Adrenal gland (tissue), 19 donors: ENCODE measurements at places on chromosomes 2 and 18. TPM values are rescaled to one million over a fixed set of nuclear protein-coding genes. Genes with fewer than 3 reads are reported as not detected.

DNA sequence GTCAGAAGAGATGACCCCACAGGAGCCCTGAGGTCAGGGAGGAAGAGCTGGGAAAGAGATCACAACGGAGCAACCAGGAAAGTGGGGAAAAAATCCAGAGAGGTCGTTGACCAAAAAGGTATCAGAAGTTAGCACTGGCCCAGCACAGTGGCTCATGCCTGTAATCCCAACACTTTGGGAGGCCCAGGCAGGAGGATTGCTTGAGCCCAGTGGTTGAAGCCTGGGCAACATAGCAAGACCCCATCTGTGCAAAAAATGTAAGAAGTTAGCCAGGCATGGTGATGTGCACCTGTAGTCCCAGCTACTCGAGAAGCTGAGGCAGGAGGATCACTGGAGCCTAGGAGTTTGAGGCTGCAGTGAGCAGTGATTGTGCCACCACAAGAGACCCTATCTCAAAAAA lies 121.5 kb downstream of the GBX2 start:
- DNase-seq = no peak

Gene FBXO48
- polyA plus RNA-seq = 0.54 TPM

Gene CCDC74A
- polyA plus RNA-seq = 74.4 TPM

GRCh38 chr2:110729106-110729505 lies 3.3 kb upstream of the ACOXL start:
- DNase-seq = no peak

- no peak for DNase-seq
These were observed 80.5 kb downstream of the GALNT14 start for GRCh38 chr2:31057691-31058090.

GRCh38 chr2:217836901-217837491 lies 165.8 kb downstream of the TNS1 start:
- DNase-seq = peak; percentile 35

GRCh38 chr18:79935499-79935898 lies 16.0 kb downstream of the SLC66A2 start:
- no peak for DNase-seq

DNA sequence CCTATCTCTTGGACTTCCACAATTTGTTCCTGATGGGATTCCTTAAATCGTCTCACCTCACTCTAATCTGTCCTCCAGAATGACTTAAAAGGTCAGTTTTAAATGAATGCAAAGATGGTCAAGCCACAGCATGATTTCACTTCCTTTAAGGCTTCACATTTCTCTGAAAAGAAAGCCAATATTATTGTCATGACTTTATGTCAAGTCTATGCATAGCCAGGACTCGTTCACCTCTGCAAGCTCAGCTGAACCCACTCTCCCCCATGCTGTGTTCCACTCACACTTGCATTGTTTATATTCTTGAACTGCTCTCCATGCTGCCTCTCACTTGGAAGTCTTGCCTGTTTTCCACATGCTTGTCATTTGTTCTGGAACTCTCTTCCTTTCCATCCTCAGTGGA lies 298.4 kb upstream of the MMADHC start:
- no peak for DNase-seq

GRCh38 chr2:36561237-36561944 lies 36.6 kb downstream of the FEZ2 start:
- peak; percentile 58 for DNase-seq

Gene POTEI
- 0.08 TPM for polyA plus RNA-seq

GRCh38 chr2:234953116-234954031 lies 1.6 kb downstream of the SH3BP4 start:
- no peak for DNase-seq

Gene KLHL14
- polyA plus RNA-seq = 0.10 TPM

Gene SERPINB5
- 0.07 TPM for polyA plus RNA-seq

DNA sequence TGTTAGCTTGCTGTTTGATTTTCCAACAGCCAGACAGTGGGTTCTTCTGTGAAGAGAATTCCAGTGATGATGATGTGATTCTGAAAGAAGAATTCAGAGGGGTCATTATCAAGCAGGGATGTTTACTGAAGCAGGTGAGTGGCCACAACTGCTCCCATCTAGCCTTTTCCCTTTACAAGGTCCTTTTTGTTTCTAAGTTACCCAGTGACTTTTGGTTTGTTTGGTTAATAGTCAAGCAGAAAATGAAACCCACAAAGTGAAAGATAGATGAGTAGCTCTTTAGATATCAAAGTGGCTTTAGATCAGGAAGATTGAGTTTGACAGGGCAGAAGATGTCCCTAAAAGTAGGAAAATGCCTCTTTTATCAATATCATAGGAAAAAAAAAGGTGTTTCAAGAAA lies 23.3 kb downstream of the PLEK start:
- DNase-seq = no peak

- peak; percentile 63 for DNase-seq
These were observed 892 bp downstream of the CELF4 start for GRCh38 chr18:37564711-37565100.

DNA sequence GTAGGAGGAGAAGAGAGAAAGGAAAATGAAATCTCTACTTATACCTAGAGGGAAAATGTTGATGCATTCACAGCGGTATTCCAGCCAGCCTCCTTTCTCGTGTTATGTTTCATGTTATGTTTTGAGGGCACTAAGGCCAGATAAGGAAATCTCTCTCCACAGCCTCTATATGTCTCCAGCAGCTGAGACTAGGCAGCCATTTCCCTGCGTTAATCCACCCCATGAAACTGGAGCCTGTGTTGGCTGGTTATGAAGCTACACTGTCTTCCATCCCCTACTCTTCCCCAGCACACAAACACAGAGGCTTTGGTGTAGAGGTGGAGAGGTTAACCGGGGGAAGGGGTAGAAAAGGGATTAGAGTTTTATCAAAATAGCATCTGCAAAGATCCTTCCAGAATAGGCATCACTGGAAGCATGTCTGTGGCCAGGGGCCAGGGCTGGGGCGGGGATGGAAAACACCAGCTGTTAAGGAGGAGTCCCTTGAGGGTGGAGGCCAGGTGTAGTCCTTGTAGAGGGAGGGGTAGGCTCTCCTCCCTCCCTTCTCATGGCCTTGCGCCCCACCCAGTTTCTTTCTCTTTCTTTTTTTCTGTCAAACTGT lies 100.9 kb upstream of the TNP1 start:
- no peak for DNase-seq

GRCh38 chr2:6924924-6925409 lies 7.8 kb downstream of the RNF144A start:
- no peak for DNase-seq
